ENCODE measurements at places on chromosomes 6 and 20.

GRCh38 chr6:90984066-90984465, 397.2 kb upstream of the MAP3K7 start:
- no peak for DNase-seq

GRCh38 chr6:162385980-162386379, 341.6 kb downstream of the PRKN start:
- no peak for DNase-seq

DNA sequence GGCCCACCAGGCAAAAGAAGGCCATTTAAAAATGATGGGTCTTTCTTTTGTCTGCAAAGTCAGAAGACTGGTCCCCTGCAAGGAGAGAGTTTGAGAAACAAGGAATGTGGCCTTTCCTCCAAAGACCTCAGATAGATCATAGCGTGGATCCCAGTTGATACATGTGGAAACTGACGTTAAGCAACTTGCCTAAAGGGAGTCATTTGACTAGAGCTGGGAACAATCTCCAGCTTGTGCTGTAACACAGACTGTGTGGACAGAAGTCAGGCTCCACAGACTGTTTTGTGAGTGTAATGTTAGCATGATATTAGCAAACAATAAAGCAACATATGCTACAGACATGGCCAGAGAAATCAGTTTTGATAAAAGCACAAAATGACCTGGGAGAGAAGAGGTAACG, 140.4 kb upstream of the CITED2 start:
- DNase-seq: no peak

DNA sequence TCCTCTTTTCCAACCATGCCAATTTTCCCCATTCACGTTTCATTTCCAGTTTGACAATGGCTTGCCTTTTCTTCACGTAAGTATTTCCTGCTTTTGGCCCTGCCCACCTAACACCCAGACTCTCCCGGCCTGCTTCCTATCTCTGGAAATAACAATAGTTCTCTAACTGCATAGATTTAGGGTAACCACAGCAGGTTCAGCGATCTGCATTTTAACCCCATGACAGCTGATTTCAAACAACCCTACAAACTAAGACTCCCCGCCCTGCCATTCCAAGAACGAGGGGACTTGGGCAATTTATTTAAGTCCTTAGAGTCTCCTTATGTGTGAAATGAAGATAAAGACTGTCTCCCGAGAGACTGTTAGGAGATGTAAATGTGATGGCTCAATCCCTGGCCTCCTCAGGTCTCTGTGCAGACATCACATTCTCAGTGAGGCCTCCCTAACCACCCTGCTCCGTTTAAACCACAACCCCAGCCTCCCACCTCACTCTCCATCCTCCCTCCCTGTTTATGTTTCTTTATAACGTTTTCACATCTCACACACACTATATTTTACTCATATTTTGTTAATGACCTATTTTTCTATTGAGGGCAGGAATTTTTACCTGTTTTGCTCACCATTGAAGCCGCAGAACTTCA, 134.8 kb downstream of the GJA10 start:
- no peak for DNase-seq

- no peak for DNase-seq
These were observed 43.3 kb upstream of the CHRNA4 start for GRCh38 chr20:63404129-63405085.

DNA sequence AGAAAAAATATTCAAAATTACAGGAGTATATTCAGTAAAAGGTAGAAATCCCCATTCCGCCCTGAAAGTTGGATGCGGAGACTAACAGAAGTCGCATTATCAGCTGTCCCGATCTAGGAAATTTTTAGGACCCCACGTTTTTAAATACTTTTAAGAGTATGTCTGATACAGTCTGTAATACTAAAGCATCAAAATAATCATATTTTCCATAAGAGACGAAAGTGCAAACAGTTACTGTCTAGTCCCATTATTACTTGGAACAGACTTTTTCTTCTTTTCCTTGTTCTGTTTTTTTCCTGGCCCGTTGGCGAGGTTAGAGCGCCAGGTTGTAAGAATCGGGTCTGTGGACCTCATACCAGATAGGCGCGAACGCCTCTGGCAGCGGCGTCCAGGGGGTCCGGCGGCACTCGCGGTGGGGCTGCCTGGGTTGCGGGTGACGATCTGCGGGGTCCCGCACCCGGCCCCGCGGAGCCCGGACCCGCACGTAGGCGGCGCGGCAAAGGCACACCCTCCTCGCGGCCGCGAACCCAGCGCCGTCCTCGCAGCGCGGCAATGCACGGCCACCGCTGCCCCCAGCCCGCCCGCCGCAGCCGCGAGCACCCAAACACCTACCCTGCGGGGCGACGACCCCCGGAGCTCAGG, 460 bp downstream of the PLAGL1 start:
- no peak for DNase-seq

DNA sequence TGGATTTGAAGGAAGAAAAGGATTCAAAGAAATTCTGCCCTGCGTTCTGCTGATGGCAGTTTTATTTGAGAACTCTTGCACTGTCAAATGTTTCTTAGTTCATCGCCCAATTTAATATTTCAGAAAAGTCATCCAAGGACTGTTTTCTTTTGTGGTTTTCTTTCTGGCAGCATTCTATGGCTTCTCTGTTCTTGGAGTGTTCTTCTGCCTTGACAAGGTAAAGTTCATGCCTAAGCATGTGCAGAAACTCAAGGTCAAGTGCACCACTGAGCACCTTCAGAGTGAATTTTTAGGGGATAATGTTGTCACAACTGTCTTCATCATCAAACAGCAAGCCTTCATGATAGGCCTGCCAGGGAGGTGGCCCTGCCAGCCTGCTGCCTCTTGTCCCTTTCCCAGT, 225.6 kb downstream of the PLCB1 start:
- no peak for DNase-seq

DNA sequence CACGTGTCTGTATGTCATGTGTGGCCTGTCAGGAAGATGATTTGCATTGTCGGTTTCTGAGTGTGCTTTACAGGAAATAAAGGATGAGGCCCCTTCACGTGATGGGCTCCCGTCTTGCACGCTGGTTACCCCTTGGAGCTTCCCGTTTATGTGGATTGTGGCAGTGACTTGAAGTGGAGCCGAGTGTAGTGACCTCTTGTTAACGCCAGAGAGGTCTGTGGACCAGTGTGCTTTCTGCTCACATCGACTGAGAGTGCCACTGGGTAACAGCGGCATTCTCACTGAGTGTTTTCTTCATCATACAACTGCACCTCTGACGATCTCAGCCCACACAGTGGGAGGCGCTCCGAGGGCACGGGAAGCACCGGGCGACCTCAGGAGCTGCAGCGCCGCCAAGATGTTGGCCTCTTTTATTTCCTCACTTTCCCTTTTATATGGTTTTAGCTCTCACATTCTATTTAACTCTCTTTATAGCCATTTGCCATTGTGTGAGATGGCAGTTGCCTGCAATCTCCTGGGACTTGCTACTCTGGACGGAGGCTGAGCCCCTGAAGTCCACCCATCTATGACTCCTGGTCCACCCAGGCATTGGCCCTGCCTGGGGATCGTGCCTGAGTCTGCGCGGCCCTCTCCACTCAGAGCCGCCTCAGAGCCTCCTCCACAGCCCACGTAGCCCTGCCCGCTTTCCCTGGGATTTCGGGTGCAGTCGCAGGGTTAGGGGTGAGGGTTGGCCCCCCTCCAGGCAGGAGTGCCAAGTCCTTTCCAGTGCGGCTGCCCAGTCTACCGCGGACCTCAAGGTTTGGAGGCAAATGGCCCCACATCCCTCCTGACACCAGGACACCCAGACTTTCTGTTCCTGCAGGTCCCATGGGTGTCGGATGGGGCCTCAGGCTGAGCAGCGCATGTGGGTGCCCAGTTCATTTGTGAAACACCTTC, 238.9 kb downstream of the ERMARD start:
- DNase-seq: no peak

- DNase-seq: no peak
These were observed 31.6 kb upstream of the RGS17 start for GRCh38 chr6:153162646-153163045.

DNA sequence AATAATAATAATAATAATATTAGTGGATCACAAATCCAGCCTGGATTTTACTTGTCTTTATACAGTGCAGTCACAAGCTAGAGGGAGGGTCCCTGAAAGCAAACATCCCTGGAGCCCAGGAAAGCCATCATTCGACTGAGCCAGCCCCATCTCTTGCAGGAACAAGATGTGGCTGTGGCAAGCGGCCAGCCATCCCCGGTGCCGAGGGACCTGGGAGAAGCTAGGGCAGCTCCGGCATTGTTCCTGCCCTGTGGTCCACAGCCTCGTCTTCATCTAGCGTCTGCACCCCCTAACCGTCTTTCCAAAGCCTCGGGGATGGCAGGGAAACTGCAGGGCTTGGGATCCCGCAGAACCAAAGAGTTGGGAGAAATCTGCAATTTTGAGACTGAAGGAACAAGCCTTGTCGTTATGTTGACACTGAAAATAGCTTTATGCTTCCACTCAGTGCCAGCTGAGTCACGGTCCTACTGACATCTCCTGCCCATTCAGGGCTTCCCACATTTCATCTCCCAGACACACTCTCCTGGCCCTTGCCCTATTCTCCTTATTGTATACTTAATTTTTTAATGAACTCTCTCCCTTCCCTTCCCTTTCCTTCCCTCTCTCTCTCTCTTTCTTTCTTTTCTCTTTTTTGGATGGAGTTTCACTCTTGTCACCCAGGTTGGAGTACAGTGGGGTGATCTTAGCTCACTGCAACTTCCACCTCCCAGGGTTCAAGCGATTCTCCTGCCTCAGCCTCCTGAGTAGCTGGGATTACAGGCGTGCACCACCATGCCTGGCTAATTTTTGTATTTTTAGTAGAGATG, 62.5 kb upstream of the ZNFX1 start:
- no peak for DNase-seq

- no peak for DNase-seq
These were observed 163.7 kb downstream of the MAFB start for GRCh38 chr20:40525351-40525750.

GRCh38 chr6:110646951-110647910, 168.0 kb downstream of the CDK19 start:
- no peak for DNase-seq

DNA sequence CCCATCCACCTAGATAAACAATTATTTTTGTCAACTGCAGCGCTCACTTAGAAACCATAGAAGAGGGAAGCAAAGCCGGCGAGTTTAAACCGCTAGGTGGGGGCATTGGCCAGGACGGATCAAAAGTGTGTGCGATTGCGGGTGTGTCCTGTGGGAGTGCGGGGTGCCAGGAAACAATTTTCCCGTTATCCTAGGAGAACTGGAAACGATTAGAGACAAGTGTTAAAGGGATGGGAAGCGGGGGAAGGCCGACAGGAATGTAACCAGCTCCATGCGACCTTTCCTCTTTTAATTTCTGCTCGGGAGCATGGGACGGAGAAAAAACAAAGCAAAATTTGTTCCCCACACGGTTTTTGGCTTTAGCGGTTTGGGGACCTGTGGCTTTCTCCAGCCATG, 2.8 kb upstream of the HTR1B start:
- DNase-seq: no peak

DNA sequence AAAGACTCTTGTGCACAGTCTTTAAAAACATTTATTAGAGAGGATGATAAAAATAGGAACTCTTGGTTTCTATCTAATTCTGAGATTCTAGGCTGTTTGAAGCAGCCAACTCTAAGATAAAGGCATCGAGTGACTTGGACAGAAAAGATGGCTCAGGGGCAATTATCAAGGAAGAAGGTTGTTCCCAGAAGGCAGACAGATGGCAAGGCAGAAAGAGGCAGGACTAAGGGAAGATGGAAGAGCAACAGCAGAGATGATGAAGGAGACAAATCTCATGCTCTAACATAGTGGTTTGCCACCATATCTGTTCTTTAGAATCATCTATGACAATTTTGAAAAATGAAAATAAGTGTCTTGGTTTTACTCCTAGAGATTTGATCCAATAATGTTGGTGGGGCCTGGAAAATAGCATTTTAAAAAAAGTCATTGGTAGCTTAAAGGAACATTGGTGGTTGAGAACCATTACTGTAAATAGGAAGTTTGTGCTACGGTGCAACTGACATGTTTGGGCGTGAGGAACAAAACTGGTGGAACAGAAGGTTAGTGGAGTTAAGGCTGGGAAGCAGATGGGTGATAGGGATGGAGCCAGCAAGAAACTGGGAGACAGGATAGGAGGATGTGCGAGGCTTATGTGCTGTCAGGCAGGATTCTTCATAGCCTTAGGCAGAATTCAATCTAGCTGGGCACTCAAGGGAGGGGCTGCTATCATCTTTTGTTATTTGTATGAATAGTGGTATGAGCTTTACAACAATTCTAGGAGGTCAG, 751.1 kb downstream of the DHX35 start:
- DNase-seq: no peak

DNA sequence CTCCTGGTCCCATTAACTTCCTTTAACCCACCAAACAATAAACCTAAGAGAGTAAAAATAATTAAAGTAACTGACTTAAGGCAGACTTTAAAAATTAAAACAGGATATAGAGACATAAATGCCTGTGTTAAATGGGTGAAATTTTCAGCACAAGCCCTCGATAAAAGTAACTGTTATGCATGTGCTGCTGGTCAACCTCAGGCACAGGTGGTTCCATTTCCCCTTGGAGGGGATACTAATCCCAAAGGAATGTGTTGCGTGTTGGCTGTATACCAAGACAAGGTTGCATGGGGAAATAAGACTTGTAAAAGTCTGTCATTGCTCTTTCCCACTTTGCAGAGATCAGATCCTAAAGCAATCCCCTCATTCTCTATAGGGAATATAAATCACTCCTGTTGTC, 25.8 kb downstream of the HLA-A start:
- DNase-seq: no peak

DNA sequence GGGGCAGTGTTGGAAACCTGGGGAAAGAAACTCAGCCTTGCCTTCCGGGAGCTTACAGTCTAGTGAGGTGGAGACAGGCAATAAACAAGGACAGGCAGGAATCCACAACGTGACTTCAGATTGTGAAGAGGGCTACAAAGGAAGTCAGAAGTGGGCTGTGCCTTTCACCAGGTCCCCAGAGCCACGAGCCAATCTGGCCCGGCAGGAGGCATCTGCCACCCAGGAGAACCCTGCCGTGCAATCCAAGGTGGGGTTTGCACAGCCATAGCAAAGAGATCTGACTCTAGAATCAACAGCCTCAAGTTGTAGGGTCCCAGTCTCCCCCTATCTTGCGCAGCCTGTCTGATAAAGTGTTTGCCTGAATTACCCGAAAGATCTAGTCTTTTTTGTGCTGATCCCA, 5.5 kb downstream of the SLC32A1 start:
- DNase-seq: no peak

- no peak for DNase-seq
These were observed 155.0 kb downstream of the GRM1 start for GRCh38 chr6:146183831-146184230.

DNA sequence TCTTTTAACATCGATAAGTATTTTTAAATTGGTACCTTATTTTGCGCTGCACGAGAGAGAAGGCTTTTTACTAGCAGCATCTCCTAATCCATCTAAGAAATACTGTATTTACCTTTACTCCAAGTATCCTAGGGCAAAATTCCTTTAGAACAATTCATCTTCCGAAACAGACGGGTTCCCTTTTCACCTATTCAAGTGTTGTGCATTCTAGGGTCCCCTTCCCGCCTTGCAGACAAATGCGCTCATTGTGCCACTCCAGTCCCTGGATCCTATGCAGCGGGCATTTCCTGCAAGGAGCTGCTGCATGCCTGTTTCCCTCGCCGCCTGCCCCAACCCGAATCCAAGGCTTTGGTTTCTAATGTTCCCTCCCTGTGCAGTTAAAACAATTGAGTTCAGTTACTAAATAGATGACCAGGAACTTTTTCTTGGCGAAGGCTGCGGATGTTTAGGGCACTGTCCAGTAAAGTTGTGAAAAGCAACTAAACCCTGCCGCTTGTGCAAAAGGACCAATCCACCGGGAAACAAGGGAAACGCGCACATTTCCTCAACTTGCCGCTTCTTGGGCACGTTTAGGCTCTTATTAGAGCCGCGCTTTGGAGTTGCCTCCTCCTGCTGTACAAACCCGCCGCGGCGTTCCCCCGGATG, 556 bp upstream of the SCAF8 start:
- no peak for DNase-seq
